ENCODE measurements at places on chromosomes 1 and 21.

DNA sequence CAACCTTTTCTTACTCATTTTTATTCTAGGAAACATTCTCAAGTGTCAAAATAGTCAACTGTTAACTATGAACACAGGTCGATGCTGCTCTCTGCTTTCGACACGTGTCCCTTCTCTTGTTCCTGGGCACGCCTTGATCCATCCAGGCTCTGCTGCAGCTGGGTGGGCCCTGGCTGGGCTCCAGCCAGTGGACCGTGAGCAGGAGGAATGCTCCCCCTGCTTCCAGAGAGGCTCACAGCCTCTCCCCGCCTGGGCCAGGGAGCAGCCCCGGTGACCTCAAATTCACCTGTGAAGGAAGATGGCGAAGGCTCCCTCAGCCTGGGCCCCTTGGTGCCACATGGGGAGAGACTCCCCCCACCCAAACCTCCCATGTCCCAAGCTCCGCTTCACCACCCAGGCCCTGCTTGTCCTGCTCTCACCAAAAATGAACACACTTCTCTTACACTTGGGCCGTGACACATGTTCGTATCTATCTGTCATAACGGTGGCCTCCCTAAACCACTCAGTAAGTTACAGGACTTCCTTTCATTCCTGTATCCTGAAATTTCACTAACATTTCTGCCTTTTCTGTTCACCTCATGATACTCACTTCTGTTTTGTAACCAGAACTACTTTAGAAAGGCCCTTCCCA lies 24.6 kb upstream of the ADARB1 start:
- no peak for DNase-seq

DNA sequence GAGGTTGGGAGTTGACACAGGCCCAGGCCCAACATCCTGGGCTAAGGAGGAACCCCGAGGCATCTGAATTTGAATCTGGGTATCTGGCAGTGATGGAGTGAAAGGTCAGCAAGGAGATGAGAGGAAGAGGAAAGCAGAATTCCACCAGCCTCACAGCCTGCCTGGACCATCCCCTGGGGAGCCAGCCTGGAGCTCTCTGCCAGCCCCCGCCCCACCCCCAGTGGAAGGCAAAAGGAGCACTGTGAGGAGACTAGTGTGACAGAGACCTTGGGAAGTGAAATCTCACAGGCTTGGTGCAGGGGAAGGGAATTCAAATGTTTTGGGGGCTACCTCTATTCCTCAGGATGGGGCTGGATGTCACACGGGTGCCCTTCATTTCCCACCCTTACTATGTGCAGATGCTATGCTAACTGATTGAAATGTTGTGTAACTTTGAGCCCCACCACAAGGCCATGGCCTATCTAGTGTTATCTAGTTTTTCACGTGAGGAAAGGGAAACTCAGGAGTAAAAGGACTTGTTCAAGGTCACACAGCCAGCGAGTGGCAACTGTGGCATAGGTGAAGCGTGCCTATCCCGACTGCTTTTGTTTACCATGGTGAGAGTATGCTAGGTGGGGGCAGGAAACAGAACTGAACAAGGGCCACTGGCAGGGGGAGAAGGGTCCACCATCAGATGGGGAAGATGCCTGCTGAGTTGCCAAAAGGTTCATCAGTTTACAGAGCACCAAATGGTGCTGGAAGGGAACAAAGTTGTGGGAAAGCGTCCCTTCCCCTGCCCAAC lies 29.8 kb downstream of the AHDC1 start:
- no peak for DNase-seq

DNA sequence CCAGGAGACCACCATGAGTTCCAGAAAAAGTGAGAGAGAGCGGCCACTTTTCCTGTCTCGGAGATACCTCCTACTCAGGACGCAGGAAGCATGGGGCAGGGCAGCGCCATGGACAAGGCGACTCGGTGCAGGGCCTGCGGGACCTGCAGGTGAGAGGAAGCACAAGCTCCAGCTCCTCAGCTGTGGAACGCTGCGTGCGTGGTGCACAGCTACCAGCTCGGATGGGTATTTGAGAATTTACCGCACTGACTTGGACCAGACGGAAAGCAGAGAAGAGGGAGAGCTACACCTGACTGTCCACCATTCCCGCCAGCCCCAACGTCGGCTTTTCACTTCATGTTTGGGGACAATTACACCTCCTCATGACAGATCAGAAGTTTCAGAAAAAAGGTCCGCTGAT lies 8.2 kb upstream of the CDK11A start:
- no peak for DNase-seq

GRCh38 chr1:45354838-45355237 lies 14.6 kb upstream of the MUTYH start:
- DNase-seq = no peak

DNA sequence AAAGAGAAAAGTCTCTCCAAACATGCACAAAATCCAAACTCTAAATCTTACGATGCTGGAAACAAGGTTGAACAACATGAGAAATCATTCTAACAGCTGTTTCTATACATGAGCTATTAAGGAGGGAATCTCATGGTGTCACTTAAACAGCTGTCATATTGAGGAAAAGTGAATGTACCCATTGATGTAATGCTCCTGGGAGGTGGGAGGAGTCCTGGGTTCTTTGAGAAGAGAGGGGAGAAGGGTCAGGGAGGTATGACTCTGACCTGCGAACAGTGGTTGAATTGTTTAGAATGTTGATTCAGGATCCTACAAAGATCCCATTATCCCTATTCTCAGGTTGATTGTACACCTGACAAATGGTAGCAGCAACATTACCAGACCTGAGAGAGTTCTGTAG lies 49.3 kb downstream of the ZC3H11B start:
- DNase-seq = peak; percentile 16

DNA sequence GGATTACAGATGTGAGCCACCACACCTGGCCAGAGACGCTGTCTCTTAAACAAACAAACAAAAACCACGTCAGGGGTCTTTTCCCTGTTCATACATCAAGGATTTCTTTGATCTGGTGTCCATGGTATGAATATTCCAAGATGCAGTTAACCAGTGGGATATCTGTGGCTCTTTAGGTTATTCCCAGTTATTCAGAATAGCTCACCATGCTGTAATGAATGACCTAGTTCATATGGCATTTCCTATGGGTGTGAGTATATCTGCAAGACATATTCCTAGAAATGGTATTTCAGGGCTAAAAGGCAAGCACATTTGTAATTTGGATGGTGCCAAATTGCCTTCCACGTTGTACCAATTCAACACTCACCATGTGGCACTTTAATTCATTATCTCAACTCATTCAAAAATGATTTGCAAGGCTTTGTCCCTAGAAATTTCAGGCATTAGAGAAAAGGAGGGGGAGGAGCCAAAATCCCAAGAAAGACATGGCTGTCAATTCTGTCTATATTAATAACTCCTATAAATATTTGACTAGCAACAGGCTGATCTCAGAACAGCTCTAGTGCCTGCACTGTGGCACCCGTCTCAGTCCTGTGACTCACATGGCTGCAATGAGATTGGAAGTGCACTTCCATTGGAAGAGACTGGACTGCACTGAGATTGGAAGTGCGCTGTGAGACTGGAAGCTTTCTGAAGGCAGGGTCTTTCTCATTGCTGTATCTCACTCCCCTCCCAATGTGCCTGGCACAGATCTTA lies 6.0 kb upstream of the STMN1 start:
- DNase-seq = no peak

- DNase-seq = no peak
Measured at GRCh38 chr1:72007312-72007711, 275.0 kb downstream of the NEGR1 start.

DNA sequence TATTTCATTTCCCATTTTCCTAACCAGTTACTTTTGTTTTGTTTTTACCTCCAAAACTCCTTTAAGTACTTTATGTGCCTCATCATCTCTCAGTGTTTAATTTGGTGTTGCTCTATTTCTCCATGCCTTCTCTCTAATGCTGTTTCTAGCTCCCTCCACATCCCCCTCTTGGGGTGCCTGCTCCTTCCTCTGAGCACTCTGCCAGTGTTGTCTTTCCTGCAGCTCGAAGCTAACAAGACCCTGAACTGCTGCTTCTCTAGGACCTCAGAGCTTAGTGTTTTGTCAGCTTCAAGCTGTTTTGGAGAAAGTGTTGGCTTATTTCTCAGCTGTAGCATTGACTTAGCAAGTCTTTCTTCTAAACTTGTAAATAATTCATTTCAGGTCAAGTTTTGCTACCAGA lies 290.6 kb downstream of the DPYD start:
- no peak for DNase-seq

- DNase-seq = no peak
Measured at GRCh38 chr1:115426956-115427355, 88.9 kb upstream of the NGF start.

GRCh38 chr1:43980255-43981134 lies 1.5 kb downstream of the B4GALT2 start:
- no peak for DNase-seq

- peak; percentile 40 for DNase-seq
Measured at GRCh38 chr1:101592845-101593244, 356.0 kb downstream of the S1PR1 start.

DNA sequence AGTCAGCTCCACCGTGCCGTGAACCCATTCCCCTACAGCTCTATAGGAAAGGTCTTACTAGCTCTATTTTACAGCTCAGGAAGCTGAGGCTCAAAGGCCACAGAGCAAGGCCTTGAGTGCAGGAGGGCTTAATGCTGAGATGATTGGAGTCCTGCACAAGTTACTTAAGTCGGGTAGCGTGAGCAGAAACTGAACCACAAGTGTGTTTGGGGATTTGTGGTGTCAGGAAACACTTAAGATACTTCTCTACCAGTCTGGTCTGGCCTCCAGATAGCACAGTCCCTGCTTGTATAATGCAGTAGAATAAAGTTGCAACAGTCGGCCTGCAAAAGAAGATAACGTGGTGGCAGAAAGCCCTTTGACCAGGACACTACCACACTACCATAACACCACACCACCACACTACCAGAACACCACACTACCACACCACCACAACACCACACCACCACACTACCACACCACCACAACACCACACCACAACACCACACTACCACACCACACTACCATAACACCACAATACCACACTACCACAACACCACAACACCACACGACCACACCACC lies 118.1 kb downstream of the SPSB1 start:
- no peak for DNase-seq

- DNase-seq = no peak
Measured at GRCh38 chr1:150791585-150791984, 16.5 kb downstream of the CTSK start.

GRCh38 chr1:94646141-94646643 lies 104.6 kb upstream of the F3 start:
- DNase-seq = no peak

- DNase-seq = no peak
Measured at GRCh38 chr21:25615880-25616279, 8.6 kb upstream of the MRPL39 start.

- peak; percentile 65 for DNase-seq
Measured at GRCh38 chr1:34162852-34163766, 1.9 kb downstream of the CSMD2 start.

DNA sequence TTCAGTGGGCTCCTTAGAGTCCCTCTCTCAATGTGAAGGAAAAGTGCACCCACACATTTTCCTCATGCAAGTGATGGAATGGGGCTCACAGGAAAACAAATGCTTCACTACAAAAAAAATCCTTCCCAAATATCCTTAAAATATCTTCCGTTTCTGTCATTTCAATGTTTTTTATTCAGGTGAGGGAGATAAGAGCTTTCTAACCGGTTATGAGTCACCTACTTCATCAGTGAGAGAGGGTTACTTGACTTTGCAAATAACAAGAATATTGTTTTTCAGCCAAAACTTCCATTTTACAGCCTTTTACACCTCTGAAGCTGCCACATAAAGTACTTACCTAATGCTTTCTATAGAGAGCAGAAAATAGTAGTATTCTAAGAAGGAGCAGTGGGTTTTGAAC lies 98.3 kb upstream of the CD55 start:
- no peak for DNase-seq

GRCh38 chr1:48202030-48202752 lies 20.3 kb upstream of the SLC5A9 start:
- DNase-seq = peak; percentile 67

DNA sequence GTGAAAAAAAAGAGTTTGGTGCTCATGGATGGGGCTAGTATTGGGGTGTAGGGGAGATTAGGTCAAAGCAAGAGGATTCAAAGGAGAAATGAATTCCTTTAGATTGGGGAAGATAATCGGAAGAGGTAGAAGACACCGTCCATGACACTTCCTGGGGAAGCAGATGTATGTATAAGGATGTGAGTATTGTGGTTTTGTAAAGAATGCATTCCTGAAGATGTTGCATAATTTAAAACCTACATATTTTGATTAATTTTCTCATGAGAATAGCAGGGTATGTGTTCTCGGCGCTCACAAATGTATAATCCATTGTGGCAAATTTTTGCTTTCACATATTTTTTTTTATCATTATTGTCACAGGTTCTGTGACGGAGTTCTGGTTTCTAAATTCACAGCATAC lies 5.5 kb upstream of the LGALS8 start:
- no peak for DNase-seq

GRCh38 chr1:38716229-38716628 lies 143.3 kb downstream of the RRAGC start:
- DNase-seq = no peak

DNA sequence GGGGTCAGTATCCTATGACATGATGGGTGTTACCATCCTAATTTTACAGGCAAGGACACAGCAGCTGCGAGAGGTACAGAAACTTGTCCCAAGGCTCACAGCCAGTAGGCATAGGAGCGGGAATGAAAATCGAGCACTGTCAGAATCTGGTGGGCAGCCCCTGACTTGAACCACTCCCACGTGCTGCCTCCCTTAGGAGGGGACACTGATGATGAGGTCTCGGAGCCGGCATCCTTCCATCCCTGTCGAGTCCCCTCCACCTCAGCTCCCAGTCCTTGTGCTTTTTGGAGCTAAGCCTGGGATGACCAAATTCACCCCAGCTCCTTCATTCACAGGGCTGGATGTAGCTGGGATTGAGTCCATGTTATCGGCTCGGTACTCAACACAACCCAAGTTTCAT lies 49.0 kb downstream of the B3GALT5 start:
- DNase-seq = no peak

DNA sequence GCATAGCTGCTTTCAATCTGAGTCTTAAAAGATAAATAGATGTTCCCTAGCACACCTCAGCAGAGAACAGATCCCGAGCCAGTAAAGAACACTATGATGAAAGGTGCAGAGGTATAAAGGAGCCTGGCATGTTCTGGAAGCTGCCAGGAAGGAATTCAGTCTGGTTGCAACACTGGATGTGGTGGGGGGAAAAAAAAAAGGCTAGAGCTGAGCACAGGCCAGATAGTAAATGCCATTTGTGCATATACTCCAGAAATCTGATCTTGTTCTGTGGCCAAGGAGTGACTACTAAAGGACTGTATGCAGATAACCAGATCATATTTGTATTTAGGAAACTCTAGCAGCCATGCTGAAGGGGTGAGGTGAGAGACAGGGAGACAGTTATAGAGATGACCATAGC lies 240.3 kb downstream of the VAV3 start:
- DNase-seq = no peak

DNA sequence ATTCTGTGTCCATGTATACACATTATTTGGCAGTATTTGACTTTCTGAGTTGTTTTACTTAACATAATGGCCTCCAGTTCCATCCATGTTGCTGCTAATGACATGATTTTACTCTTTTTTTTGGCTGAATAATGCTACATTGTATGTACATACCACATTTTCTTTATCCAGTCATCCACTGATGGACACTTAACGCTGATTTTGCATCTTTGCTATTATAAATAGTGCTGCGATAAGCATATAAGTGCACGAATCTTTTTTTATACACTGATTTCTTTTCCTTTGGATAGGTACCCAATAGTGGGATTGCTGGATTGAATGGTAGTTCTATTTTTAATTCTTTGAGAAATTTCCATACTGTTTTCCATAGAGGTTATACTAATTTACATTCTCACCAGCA lies 255.5 kb downstream of the GPR52 start:
- no peak for DNase-seq

GRCh38 chr1:182634306-182635072 lies 30.3 kb upstream of the RGS16 start:
- peak; percentile 26 for DNase-seq
